MCF 10A (cell line): ENCODE measurements at places on chromosomes 4 and X.

- H3K4me3 ChIP-seq, result no peak overlapping the region
- no peaks in the 10 kb centered on the region for H3K27me3 ChIP-seq
- H3K27ac ChIP-seq, result no peak overlapping the region
- DNase-seq, result peak; percentile 63
- peaks cover 11% of the 10 kb centered on the region for H3K4me1 ChIP-seq
- H3K36me3 ChIP-seq, result no peaks in the 10 kb centered on the region
Observed at GRCh38 chr4:162457071-162457865, 293.5 kb upstream of the FSTL5 start.

- no peak overlapping the region for H3K27ac ChIP-seq
- H3K4me3 ChIP-seq, result no peak overlapping the region
- H3K36me3 ChIP-seq, result no peaks in the 10 kb centered on the region
- DNase-seq, result no peak
- H3K4me1 ChIP-seq, result no peaks in the 10 kb centered on the region
Observed at GRCh38 chrX:69016293-69016941, 148.8 kb downstream of the PJA1 start.

DNA sequence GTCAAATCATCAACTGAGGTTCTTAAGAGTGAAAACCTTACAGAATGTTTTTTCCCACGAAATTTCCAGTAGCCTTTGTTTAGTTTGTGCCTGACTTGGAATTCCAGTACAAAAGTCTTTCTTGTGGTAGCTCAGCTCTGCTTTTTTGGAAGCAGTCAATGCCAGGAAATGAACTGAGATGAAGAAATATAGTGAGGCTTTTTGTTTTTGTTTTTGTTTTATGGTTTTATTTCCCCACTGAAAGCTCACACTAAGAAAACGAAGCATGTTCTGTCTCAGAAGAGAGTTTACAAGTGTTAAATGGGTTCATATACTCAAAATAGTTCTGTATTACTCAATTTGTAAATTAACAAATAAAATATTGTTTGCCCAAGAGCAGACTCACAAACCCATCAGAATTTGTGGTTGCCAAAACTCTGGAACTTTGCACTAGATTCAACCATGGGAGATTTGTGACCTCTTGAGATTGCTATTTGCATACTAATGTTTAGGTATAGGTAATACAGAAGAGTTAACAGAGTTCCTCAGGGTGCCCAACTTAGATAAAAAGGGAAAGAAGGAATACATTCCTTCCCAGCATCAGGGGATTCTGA lies 1060.8 kb downstream of the FAT4 start:
- H3K4me3 ChIP-seq, result no peak overlapping the region
- DNase-seq, result peak; percentile 53
- no peaks in the 10 kb centered on the region for H3K36me3 ChIP-seq
- no peaks in the 10 kb centered on the region for H3K27me3 ChIP-seq
- H3K4me1 ChIP-seq, result peaks cover 4% of the 10 kb centered on the region

GRCh38 chr4:122583906-122584305 lies 37.0 kb downstream of the IL21 start:
- no peak overlapping the region for H3K4me3 ChIP-seq
- peak overlapping the region; percentile 81 for H3K27ac ChIP-seq
- no peaks in the 10 kb centered on the region for H3K36me3 ChIP-seq
- peak; percentile 62 for DNase-seq
- peaks cover 10% of the 10 kb centered on the region for H3K27me3 ChIP-seq

DNA sequence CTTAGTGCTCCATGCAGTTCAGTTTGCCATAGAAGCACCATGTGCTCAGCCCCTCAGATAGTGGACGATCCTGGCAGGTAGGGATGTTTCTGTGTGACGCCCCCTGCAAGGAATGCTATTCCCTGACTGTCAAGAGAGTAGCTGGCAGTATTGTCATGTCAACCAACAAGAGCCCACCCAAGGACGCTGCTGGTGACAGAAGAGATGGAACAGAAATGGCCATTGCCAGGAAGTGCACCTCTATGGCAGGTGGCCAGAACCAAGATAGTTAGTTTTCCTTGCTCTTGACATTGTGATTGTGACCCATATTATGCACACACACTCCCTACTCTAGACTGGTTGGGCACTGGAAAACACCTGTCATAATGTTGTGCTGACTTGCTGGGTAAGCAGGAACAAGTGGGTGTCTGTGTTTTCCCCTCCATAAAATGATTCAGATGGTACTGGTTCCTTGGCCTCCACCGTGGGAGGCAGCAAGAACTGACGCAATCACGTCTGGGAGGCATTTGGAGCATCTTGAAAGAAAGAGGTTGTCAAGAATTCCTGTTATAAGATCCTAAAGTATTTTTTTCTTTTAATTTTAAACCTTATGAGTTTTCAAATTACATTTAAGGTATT lies 507.9 kb downstream of the MID1IP1 start:
- no peak overlapping the region for H3K27ac ChIP-seq
- no peak overlapping the region for H3K4me3 ChIP-seq
- H3K36me3 ChIP-seq, result no peaks in the 10 kb centered on the region
- H3K27me3 ChIP-seq, result peaks cover 67% of the 10 kb centered on the region
- peak; percentile 25 for DNase-seq

DNA sequence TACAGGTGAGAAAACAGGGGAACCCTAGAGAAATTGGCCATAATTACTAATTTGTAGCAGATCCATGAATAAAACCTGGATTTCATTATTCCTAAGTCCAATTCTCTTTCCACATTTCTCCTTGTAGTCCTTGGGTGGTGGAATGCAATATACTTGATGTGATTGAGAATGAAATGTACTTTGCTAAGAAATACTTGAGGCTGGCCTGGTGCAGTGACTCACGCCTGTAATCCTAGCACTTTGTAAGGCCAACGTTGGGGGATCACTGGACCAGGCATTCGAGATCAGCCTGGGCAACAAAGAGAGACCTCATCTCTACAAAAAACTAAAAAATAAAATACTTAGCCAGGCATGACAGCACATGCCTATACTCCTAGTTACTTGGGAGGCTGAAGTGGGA lies 15.9 kb downstream of the TMEM184C start:
- peak overlapping the region; percentile 66 for H3K27ac ChIP-seq
- H3K4me3 ChIP-seq, result no peak overlapping the region
- H3K36me3 ChIP-seq, result peaks cover 91% of the 10 kb centered on the region
- no peaks in the 10 kb centered on the region for H3K27me3 ChIP-seq

DNA sequence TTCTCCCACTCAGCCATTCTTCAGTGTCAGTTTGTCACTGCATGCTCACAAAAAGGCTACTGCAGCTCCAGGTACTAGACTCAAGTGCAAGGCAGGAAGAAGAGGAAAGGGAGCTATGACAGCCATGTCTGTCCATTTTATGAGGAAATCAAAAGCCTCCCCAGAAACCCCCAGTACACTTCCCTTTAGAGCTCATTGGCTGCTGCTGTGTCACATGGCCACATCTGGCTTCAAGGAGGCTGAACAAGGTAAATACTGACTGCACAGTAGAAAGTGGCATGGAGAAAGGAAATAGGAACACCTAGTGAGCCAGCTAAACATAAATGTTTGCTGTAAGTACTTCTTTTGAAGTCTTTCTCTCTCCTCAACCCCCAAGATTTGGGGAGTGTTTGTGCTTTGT lies 67.2 kb upstream of the FRAS1 start:
- no peaks in the 10 kb centered on the region for H3K36me3 ChIP-seq
- no peak overlapping the region for H3K27ac ChIP-seq

GRCh38 chr4:11724731-11725130 lies 296.0 kb upstream of the HS3ST1 start:
- H3K4me3 ChIP-seq, result no peak overlapping the region
- no peaks in the 10 kb centered on the region for H3K36me3 ChIP-seq
- peak; percentile 35 for DNase-seq
- peaks cover 6% of the 10 kb centered on the region for H3K4me1 ChIP-seq

DNA sequence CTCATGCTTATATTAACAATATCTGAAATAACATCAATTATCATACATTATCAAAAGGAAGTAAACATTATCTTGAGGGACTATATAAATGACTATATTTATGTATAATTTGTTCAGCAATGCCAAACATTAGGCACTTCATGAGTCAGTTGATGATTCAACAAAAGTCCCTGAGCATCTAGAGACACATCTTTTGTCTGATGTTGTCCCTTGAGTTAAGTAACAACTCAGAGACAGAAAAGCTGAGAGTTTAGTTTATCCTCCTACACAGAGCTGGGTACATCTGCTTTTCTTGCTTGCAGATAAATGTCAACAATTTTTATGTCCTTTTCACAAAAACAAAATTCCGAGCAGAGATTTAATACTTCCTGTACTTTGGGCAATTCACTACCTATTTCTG lies 311.1 kb downstream of the INPP4B start:
- no peaks in the 10 kb centered on the region for H3K36me3 ChIP-seq
- no peak overlapping the region for H3K4me3 ChIP-seq
- peak; percentile 33 for DNase-seq
- H3K27me3 ChIP-seq, result no peaks in the 10 kb centered on the region
- no peaks in the 10 kb centered on the region for H3K4me1 ChIP-seq

- no peak overlapping the region for H3K4me3 ChIP-seq
- H3K27ac ChIP-seq, result no peak overlapping the region
- H3K36me3 ChIP-seq, result no peaks in the 10 kb centered on the region
- H3K4me1 ChIP-seq, result no peaks in the 10 kb centered on the region
- H3K27me3 ChIP-seq, result no peaks in the 10 kb centered on the region
Observed at GRCh38 chr4:143424276-143424675, 87.6 kb downstream of the GAB1 start.

GRCh38 chr4:67746797-67747495 lies 7.2 kb downstream of the GNRHR start:
- no peaks in the 10 kb centered on the region for H3K36me3 ChIP-seq
- H3K4me1 ChIP-seq, result peaks cover 10% of the 10 kb centered on the region
- H3K4me3 ChIP-seq, result no peak overlapping the region
- H3K27me3 ChIP-seq, result no peaks in the 10 kb centered on the region
- no peak overlapping the region for H3K27ac ChIP-seq

DNA sequence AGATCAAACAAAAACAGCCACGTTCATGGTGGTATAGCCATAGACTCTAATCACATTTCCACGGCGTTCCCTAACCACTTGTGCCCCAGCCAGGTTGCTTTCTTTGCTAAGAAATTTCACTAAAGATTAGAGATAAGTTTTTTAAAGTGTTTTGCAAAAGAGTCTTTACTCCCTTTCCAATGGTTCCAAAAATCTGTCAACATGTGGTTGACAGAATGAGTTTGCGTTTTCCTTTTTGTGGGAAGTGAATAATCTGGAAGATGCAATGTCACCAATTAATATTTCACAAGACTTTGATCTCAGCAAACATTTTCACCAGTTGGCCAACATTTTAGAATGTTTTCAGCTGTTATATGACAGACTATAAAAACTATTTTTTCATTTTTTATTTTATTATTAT lies 35.3 kb downstream of the CXCL1 start:
- no peak overlapping the region for H3K4me3 ChIP-seq
- H3K4me1 ChIP-seq, result peaks cover 20% of the 10 kb centered on the region
- no peak for DNase-seq

GRCh38 chr4:152510349-152511147 lies 25.3 kb downstream of the FBXW7 start:
- H3K27me3 ChIP-seq, result no peaks in the 10 kb centered on the region
- H3K36me3 ChIP-seq, result peaks cover 7% of the 10 kb centered on the region
- DNase-seq, result no peak
- no peak overlapping the region for H3K4me3 ChIP-seq
- H3K27ac ChIP-seq, result no peak overlapping the region
